ENCODE measurements at places on chromosomes 7 and 10. TPM values are rescaled to one million over a fixed set of nuclear protein-coding genes. Genes with fewer than 3 reads are reported as not detected.

C10orf67 gene
- 0.48 TPM for polyA plus RNA-seq

FXYD4 gene
- not detected for polyA plus RNA-seq

CADPS2 gene
- polyA plus RNA-seq: 5.0 TPM

HYAL4 gene
- polyA plus RNA-seq: 0.64 TPM

ATP6V0A4 gene
- polyA plus RNA-seq: 0.81 TPM

ARMH3 gene
- polyA plus RNA-seq: 13.4 TPM

PARD3 gene
- 12.4 TPM for polyA plus RNA-seq

SEMA3C gene
- polyA plus RNA-seq: 386 TPM

CPA4 gene
- 8.9 TPM for polyA plus RNA-seq

SLIT1 gene
- 13.5 TPM for polyA plus RNA-seq

PLA2G12B gene
- polyA plus RNA-seq: not detected

PRPF18 gene
- polyA plus RNA-seq: 43.9 TPM

COBL gene
- polyA plus RNA-seq: 0.12 TPM

TMEM72 gene
- polyA plus RNA-seq: 1.4 TPM

C10orf53 gene
- not detected for polyA plus RNA-seq

ASB10 gene
- not detected for polyA plus RNA-seq

Data from neural cell (in vitro differentiated cells).